ENCODE measurements at places on chromosomes 11 and 22.

GRCh38 chr11:114346709-114347141 lies 50.5 kb downstream of the NNMT start:
- no peak for DNase-seq

GRCh38 chr22:42357634-42358296 lies 74.4 kb downstream of the NFAM1 start:
- no peak for DNase-seq

DNA sequence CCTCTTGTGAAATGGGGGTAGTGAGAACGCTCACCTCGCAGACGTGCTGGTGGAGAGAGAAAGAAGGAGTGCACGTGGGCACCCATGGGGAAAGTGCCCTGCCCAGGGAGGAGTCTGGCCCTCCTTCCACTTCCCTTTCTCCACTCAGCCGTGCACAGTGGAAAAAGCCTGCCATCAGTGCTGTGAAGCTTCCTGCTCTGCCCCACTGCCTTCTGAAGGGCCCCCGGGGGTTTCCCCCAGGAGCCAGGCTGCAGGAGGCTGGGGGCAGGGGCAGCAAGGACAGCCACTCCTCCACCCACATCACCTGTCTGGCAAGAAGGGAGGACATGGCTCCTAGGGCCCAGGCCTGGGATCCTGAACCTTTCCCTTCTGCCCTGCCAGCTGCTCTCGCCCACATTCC lies 7.6 kb downstream of the TP53I11 start:
- no peak for DNase-seq

DNA sequence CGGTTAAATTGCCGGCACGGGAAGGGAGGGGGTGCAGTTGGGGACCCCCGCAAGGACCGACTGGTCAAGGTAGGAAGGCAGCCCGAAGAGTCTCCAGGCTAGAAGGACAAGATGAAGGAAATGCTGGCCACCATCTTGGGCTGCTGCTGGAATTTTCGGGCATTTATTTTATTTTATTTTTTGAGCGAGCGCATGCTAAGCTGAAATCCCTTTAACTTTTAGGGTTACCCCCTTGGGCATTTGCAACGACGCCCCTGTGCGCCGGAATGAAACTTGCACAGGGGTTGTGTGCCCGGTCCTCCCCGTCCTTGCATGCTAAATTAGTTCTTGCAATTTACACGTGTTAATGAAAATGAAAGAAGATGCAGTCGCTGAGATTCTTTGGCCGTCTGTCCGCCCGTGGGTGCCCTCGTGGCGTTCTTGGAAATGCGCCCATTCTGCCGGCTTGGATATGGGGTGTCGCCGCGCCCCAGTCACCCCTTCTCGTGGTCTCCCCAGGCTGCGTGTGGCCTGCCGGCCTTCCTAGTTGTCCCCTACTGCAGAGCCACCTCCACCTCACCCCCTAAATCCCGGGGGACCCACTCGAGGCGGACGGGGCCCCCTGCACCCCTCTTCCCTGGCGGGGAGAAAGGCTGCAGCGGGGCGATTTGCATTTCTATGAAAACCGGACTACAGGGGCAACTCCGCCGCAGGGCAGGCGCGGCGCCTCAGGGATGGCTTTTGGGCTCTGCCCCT lies 529 bp upstream of the CCND1 start:
- DNase-seq, result no peak

- no peak for DNase-seq
Observed at GRCh38 chr11:57357856-57358255, 19.7 kb downstream of the P2RX3 start.

GRCh38 chr11:9662273-9662672 lies 1.6 kb upstream of the SWAP70 start:
- no peak for DNase-seq

- no peak for DNase-seq
Observed at GRCh38 chr22:49705972-49706352, 121.7 kb downstream of the BRD1 start.

GRCh38 chr22:38751422-38752346 lies 4.1 kb downstream of the SUN2 start:
- no peak for DNase-seq

- no peak for DNase-seq
Observed at GRCh38 chr11:103980108-103980507, 56.3 kb upstream of the DDI1 start.

GRCh38 chr22:20203552-20204201 lies 52.8 kb upstream of the CCDC188 start:
- DNase-seq, result no peak

DNA sequence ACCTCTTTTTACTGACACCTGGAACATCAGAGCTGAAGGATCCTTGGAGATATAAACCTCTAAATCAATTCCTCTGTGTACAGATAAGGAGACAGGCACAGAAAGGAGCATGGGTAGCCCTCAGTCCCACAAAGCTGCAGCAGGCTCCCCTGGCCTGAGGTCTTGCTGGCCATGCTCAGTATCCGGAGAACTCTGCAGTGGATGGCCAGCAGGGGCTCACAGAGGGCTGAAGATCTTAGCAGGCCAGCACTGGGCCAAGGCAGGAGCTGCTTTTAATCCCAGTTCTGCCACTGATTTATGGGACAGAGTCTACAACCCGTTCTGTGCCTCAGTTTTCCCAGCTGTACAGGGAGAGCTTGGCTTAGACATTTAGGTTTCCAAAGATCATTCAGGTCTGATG lies 52.6 kb upstream of the LRRC32 start:
- no peak for DNase-seq

GRCh38 chr22:38862375-38863329 lies 9.4 kb downstream of the CBX6 start:
- no peak for DNase-seq

- no peak for DNase-seq
Observed at GRCh38 chr11:80031014-80031600, 590.3 kb upstream of the TENM4 start.

DNA sequence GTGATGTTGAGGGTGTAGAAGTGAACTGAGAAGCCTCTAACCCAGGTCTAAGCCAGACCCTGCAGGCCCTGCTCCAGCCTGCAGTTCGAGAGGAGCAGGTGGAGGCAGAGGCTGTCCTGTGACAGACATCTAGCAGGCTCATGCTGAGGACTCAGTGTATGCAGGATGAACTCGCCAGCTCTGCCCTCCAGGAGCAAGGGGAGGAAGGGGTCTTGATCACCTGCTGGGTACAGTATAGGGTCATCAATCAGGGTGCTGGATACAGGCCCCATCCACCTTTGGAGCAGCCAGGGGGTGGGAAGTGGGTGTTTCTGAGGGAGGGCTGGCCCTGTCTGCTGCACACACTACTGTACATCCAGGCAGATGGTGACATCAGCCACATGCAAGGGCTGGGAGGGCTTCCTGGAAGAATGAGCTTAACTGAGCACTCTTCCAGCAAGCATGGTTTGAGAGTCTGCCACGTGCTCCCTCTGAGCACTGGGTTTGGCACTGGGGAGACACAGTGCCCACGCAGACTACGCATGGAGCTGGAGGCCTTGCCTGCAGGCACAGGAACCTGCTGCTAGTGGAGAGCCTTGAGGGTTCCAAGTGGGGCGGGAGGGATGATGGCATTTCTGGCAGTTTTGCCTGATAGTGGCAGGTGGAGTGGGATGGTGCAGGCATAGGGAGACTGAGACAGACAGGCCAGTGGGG lies 9.2 kb downstream of the MAPK8IP1 start:
- DNase-seq, result no peak

GRCh38 chr11:114622858-114623257 lies 27.3 kb upstream of the NXPE4 start:
- DNase-seq, result no peak

GRCh38 chr11:68040101-68040956 lies 1.5 kb downstream of the TCIRG1 start:
- peak; percentile 14 for DNase-seq

GRCh38 chr11:73404048-73404447 lies 27.8 kb downstream of the RELT start:
- no peak for DNase-seq

- DNase-seq, result no peak
Observed at GRCh38 chr11:120928627-120929026, 95.3 kb upstream of the TBCEL start.

GRCh38 chr22:19037282-19038163 lies 84.7 kb downstream of the DGCR2 start:
- DNase-seq, result no peak

- DNase-seq, result no peak
Observed at GRCh38 chr11:26974069-26974783, 19.7 kb upstream of the FIBIN start.

DNA sequence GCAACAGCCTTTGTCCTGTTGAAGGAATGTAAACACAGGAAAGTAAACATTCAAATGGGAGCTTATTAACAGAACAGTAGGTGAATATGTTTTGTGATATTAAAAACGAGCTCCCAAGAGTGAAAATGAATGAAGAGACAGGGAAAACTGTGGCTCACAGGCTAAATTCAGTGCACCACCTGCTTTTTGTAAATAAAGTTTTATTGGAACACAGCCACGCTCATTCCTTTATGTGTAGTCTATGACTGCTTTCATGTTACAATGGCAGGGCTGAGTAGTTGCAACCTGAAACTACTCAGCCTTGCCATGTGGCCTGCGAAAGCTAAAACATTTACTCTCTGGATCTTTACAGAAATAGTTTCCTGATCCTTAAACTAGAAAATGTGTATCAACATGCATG lies 136.9 kb downstream of the MYO18B start:
- DNase-seq, result no peak

DNA sequence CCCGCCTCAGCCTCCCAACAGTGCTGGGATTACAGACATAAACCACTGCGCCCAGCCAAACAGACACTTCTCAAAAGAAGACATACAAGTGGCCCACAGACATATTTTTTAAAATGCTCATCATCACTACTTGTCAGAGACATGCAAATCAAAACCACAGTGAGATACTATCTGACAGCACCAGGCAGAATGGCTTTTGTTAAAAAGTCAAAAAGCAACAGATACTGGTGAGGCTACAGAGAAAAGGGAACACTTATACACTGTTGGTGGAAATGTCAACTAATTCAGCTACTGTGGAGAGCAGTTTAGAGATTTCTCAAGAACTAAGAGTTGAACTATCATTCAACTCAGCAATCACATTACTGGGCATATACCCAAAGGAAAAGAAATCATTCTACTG lies 67.0 kb downstream of the ARHGAP20 start:
- DNase-seq, result no peak

DNA sequence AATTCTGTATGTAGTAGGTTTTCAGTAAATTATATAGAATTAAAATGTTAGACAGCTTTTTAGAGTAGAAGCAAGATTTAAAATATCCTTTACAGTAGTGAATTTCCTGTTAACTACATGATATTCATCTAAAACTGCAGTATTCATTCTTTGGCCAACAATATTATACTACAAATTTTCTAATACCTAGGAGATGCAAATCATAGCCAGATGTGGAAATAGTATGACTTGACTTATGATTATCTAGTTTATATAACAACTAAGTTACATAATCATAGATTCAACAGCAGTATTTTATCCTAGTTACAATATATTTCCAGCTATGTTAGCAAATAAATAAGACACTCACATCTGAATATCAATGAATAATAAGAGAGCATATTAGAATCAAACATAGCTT lies 163.2 kb downstream of the MSANTD4 start:
- DNase-seq, result no peak

GRCh38 chr11:78907636-78908035 lies 333.0 kb upstream of the NARS2 start:
- no peak for DNase-seq

DNA sequence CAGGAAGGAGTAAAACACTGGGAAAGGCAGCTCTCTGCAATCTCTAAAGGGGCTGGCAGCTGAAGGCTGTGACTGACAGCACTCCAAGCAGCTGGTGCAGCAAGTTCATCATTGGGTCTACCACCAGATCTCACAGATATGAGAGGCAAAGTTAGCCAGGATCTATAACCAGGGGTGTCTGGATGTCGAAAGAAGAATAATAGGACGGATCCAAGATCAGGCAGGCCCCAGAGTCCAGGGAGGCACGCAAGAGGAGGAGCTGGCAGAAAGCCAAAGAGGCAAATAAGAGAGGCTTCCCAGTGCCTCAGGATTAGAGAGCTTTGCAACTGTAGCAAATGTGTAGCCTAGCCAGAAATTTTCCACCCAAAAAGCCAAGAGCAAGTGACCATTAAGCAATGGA lies 77.1 kb downstream of the RBMXL2 start:
- no peak for DNase-seq

- no peak for DNase-seq
Observed at GRCh38 chr11:119416606-119417580, 6.1 kb downstream of the THY1 start.

DNA sequence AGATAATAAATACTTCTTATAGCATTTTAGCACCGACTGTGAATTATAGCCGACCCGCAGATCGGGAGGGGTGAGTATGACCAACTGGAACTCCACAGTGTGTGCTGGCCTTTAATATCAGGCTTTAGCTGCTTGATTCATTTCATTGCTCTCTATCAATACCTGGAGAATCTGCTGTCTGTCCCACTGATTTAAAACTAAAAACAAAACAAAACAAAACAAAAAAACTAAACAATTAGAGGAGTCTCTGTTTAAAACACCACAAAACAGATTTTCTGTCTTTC lies 216.8 kb downstream of the FAT3 start:
- DNase-seq, result no peak

DNA sequence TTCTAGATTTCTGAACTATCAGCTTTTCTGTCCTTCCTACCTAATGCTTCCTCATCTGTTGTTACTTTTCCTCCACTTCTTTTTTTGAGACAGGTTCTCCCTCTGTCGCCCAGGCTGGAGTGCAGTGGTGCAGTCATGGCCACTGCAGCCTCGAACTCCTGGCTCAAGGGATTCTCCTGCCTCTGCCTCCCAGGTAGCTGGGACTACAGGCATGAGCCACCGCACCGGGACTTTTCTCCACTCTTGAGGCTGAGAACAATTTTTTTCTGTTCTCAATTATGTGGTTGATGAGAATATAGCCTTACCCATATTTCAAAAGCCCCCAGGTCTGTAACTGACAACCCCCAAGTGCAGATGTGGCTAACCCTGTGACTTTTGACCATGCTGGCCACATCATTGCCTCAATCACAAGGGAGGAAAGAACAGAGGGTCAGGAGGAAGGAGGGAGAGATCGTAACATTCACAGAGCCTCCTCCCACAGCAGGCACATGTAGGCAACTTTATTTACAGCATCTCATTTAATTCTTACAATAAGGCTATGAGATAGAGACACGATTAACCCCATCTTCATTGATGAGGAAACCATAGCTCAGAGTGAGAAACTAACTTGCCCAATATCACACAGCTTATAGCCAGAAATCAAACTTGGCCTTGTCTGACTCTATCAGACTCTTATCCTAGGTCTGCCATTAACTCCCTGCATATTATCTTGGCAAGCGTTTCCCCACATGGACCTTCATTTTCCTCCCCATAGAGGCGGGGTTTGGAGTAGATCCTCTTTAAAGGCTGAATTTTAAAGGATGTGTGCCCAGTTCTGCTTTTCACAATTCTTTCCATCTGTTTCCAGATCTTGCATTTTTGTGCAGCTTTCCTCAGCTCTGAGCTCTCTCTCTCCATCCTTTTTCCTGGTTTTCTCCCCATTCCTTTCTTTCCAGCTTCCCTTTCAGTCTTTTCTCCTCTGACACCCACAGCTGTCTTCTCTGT lies 9.6 kb downstream of the POU2F3 start:
- no peak for DNase-seq

GRCh38 chr22:22959147-22959827 lies 71.7 kb downstream of the IGLL5 start:
- peak; percentile 63 for DNase-seq
